ENCODE measurements at places on chromosomes 1 and 21. TPM values are rescaled to one million over a fixed set of nuclear protein-coding genes. Genes with fewer than 3 reads are reported as not detected.

CNTN2 gene
- not detected for total RNA-seq

FMO2 gene
- under 0.01 TPM for total RNA-seq

ZSWIM5 gene
- total RNA-seq = not detected

RAB42 gene
- total RNA-seq = 1.9 TPM

PTGS2 gene
- 2.4 TPM for total RNA-seq

C1orf210 gene
- total RNA-seq = not detected

GRCh38 chr1:234722904-234723720, 113.1 kb upstream of the IRF2BP2 start:
- DNase-seq = peak; percentile 88

DNA sequence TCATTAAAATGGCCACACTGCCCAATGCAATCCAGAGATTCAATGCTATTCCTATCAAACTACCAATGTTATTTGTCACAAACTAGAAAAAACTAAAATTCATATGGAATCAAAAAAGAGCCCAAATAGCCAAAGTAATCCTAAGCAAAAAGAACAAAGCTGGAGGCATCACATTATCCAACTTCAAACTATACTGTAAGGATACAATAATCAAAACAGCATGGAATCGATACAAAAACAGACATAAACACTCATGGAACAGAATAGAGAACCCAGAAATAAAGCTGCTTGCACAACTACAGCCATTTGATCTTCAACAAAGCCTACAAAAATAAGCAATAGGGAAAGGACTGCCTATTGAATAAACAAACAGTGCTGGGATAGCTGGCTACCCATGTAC, 100.4 kb downstream of the FAF1 start:
- DNase-seq = no peak

GRCh38 chr1:83559129-83559840, 439.6 kb downstream of the TTLL7 start:
- no peak for DNase-seq

GRCh38 chr21:44701023-44701400, 4.0 kb downstream of the KRTAP10-12 start:
- no peak for DNase-seq

GRCh38 chr21:43354026-43354420, 72.9 kb downstream of the SIK1 start:
- DNase-seq = no peak

DNA sequence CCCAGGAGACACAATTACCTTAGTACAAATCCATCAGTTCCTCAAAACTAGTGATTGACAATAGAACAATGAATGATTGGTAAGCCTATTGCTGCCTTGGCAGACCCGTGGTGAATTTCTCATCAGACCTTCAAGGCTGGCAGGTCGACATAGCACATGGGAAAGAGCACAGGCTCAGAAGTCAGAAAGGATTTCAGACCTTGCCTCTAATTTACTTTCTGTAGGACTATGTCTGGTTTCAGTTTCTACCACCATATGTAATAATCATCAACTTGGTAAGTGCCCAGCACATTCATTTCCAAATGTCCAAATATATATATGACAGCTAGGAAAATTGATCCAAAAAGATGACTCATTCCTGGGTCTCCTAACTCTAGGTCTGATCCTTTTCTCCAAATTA, 62.5 kb upstream of the GRHL3 start:
- no peak for DNase-seq

GRCh38 chr1:221397141-221397540, 344.7 kb downstream of the DUSP10 start:
- DNase-seq = no peak

- peak; percentile 44 for DNase-seq
Observed at GRCh38 chr1:65009724-65010420, 43.5 kb upstream of the JAK1 start.

- peak; percentile 40 for DNase-seq
Observed at GRCh38 chr1:161071886-161072371, 2.2 kb upstream of the ARHGAP30 start.

GRCh38 chr21:35220301-35220700, 171.2 kb upstream of the RUNX1 start:
- DNase-seq = no peak

- DNase-seq = no peak
Observed at GRCh38 chr1:94946886-94947285, 20.0 kb upstream of the CNN3 start.

Data from RPMI7951 (cell line).